ENCODE measurements at places on chromosomes 1 and 21.

GRCh38 chr1:234535763-234536515 lies 57.0 kb upstream of the TARBP1 start:
- no peak for DNase-seq

DNA sequence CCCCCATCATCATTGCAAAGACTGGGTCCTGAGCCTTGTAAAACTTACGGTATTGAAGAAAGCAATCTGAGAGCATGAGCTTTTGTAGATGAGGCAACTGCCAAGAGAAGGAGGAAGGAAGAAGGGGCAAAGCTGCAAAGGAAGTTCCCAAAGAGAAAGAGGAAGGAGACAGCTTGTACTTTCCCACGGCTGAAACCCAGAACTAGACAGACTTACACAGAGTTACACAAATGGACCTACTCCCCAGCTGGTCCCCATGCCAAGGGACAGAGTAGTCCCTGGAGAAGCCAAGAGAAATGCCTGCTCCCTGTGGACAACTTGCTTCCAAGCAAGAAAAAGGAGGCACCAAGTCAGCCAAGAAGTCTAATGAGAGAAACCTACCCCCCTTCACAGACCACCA lies 22.6 kb downstream of the SLC5A9 start:
- no peak for DNase-seq

- DNase-seq: no peak
Observed at GRCh38 chr1:207893737-207894582, 17.0 kb downstream of the CD34 start.

GRCh38 chr1:176994931-176995596 lies 169.4 kb downstream of the ASTN1 start:
- no peak for DNase-seq

GRCh38 chr21:45470773-45471524 lies 66.0 kb downstream of the COL18A1 start:
- DNase-seq: no peak

GRCh38 chr1:41520951-41521752 lies 36.7 kb upstream of the EDN2 start:
- no peak for DNase-seq

- no peak for DNase-seq
Observed at GRCh38 chr21:34844013-34844923, 175.5 kb downstream of the CLIC6 start.

DNA sequence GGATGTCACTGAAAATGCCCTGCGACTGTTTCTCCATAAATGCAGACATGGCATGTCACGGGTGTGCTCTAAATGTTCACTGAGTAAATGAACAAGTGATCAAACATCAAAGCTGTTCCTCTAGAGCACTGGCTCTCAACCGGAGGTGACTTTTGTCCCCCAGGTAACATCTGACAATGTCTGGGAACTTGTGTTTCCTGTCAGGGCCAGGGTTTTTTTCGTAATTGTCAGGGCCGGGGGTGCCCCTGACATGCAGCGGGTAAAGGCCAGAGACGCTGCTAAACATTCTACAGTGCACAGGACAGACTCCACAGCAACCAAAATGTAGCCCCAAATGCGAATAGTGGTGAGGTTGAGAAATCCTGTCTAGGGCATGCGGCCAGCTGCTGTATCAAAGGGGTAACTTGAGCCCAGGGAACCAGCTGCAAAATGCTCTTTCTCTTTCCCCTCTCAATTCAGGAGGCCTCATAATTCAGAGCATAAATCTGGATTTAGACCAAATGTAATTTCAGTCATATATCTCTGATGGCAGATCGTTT lies 2.0 kb downstream of the ALDH4A1 start:
- no peak for DNase-seq

GRCh38 chr1:203117611-203118575 lies 9.6 kb upstream of the ADORA1 start:
- DNase-seq: peak; percentile 39

- peak; percentile 15 for DNase-seq
Observed at GRCh38 chr1:239987103-239987745, 104.5 kb upstream of the FMN2 start.
